ENCODE measurements at places on chromosomes 7 and 10.
A peak's percentile ranks its signal among the peaks of the same experiment; 100 is the strongest.

DNA sequence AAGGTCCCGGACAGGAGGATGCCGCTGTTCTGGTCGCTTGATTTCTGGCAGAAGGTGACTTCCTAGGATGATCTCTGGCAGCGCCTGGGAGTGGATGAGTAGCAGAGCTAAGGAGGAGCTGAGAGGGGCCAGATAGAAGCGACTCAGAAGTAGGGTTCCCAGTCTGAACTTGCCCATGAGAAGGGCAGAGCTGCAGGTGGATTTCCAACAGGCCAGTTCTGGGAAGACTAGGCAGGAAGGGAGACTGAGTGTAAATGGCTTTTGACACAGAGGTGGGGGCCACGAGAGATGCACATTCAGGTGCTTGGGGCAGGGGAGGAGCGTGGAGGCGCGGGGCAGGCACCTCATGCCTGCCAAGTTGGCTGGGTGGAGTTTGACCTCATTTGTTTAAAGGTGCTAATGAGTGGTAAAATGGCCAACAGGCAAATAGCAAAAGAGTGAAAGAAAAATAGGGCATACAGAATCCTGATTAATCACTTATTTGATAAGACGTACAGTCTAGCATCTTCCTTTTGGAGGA, 58.8 kb downstream of the SHH start:
- no peak for DNase-seq

- DNase-seq, result no peak
These were observed 65.6 kb downstream of the HBP1 start for GRCh38 chr7:107234436-107234835.

- DNase-seq, result peak; percentile 48
These were observed 124.8 kb downstream of the TSPAN12 start for GRCh38 chr7:120733143-120733542.

- no peak for DNase-seq
These were observed 201.4 kb downstream of the GFRA1 start for GRCh38 chr10:116071453-116072148.

GRCh38 chr10:89357096-89357495, 20.8 kb upstream of the IFIT1B start:
- no peak for DNase-seq

GRCh38 chr10:23512355-23513058, 73.6 kb downstream of the OTUD1 start:
- DNase-seq, result peak; percentile 50

- DNase-seq, result no peak
These were observed 261.0 kb upstream of the KLF6 start for GRCh38 chr10:4046030-4046429.

DNA sequence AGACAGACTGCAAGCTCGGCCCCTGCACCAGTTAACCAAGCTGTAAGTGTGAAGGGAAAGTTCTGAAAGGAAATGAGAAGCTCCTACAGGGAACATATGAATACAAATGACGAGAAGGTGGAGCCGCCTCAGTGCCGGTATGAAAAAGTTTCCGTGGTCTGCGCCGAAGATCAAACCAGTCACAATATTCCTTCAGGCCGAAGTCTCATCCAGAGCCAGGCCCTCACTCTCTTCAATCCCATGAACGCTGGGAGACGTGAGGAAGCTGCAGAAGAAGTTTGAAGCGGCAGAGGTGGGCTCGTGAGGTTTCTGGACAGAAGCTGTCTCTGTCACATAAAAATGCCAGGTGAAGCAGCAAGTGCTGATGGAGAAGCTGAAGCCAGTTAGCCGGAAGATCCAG, 71.9 kb downstream of the CFAP46 start:
- no peak for DNase-seq

DNA sequence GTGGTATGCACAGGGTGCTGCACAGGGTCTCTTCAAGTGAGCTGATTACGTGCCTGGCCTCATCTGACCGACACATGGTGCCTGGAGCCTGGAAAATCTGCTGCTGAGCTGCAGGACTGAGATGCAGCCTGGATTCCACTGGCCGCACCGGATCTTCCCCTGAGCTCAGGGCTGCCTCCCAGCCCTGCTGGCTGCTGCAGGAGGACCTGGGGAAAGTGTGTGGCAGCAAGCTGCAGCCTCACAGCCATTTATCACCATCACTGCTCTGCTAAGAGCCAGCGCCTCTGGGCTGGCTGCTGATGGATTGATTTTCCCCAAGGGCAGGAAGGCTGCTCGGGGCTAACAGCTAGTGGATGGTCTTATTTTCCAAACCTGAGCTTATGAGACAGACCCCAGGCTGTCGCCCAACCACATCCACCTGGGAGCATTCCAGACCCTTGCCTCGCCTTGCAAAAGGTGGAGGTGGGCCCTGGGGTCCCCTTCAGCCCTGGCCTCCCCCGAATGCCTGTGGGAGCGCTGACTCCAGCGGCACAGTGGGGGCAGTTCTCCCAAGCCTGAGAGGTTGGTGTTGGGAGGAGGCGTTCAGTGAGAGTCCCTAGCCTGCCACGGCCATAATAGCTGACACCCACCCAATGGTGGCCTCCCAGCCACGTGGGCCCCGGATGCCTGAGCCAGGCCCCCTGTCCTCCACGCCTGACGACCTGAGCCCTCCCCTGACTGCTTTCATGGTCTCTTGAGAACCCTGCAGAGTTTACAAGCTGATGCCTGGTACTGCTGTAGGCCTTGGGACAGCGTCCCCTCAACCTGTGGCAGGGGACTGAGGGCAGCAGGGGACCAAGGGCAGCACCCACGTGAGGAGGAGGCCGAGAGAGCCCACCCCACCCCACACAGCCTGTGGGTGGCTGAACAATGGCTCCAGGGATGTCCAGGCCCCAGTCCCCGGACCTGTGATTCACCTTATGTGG, 38.2 kb downstream of the STK32C start:
- no peak for DNase-seq

DNA sequence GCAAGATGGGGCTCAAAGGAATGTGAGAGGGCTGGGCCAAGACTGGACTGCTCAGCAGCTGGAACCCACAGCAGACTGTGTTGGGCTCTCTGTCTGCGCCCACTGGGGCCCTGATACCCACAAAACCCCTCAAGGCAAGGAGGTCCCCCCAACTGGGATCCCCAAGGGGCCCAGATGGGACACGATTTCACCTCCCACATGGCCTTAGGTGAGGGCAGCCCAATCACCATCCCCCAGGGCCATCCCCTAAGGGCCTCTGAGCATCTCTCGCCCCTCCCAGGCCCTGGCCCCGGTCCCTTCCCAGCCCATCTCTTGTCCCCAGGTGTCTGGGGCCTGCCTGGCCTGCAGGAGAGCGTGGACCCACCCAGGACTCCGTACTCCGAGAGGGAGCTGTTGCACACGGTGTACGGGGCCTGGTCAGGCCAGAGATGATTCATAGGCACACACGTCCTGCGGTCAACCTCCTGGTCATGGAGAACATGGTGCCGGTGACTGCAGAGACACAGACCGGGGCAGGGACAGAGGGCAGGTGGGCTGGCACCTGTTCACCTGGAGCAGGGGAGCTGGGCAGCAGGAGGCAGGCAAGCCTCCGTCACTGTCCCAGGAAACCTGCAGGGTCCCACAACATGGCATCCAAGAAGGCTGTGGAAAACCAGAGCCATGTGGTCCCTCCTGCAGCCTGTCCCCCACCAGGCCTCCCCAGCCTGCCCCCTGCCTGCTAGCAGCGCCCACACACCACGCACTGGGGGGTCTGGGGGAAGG, 21.6 kb downstream of the OGDHL start:
- no peak for DNase-seq

- no peak for DNase-seq
These were observed 4.0 kb downstream of the ITIH2 start for GRCh38 chr10:7707102-7707501.

DNA sequence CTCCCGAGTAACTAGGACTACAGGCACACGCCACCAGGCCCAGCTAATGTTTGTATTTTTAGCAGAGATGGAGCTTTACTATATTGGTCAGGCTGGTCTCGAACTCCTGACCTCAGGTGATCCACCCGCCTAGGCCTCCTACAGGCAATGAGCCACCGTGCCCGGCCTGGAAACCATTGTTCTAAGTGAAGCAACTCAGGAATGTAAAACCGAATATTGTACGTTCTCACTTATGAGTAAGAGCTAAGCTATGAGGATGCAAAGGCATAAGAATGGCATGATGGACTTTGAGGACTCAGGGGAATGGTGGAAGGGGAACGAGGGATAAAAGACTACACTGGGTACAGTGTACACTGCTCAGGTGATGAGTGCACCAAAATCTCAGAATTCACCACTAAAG, 235.1 kb upstream of the AUTS2 start:
- DNase-seq, result no peak

DNA sequence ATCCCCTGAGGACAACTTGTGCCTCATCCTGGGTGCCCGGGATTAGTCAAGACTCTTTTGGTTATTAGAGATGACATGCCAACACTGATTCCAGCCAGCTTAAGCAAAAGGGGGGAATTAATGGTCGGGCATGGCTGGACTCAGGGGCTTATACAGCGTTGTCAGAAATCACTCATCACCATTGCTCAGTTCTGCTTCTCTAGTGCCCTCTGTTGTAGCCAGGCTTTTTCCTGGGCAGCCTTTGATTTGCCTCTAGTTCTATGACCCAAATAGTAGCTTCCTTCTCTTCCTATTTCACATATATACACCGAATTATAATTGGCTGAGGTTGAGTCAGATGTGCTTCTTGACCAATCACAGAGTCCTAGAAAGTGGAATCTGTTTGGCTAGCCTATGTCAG, 192.0 kb upstream of the HABP2 start:
- DNase-seq, result no peak

- no peak for DNase-seq
These were observed 289.8 kb upstream of the IMMP2L start for GRCh38 chr7:111852081-111852480.

- no peak for DNase-seq
These were observed 175.4 kb upstream of the AKR1E2 start for GRCh38 chr10:4650582-4650981.

DNA sequence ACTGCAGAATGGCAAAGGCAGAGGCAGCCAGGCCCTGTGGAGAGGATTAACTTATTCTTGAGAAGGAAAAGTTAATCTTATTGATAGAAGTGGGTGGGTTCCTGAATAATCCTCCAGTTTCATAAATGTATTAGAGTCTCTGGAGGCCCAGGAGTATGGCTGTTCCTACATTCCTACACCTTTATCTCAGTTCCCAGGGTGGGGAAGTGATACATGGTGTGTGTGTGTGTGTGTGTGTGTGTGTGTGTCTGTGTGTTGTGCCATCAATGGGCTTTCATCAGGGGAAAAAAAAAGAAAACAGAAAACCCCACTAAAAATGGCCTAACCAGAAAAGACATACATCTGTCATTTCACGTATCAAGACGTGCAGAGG, 22.0 kb upstream of the GSDME start:
- DNase-seq, result no peak

- no peak for DNase-seq
These were observed 133.9 kb upstream of the FGFR2 start for GRCh38 chr10:121732172-121732571.

GRCh38 chr10:47400251-47400650, 16.2 kb upstream of the ZNF488 start:
- DNase-seq, result no peak

DNA sequence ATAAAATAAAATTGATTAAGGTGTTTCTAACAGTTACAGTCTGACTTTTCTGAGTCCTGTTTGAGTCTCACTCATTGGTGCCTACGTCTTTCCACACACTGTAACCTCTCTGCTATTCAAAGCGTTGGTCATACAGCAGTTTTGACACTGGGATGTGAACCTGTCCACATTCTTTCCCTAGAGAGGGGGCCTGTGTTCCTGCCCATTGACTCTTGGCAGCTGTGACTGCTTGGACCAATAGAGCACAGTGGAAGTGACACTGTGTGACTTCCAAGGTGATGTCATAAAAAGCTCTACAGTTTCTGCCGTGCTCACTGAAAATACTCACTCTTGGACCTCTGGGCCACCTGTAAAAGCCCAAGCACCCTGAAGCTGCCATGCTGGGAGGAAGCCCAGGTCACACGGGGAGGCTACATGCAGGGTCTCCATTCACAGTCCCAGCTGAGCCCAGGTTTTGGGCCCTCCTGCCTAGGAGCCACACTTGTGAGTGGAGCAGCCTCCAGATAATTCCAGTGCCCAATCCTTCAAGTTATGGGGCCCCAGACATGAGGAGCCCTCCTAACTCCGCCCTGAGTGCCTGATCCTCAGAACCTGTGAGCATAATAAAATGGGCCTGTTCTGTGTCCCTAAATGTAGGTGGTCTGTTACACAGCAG, 704 bp upstream of the ANTXRL start:
- no peak for DNase-seq

GRCh38 chr7:77335581-77335980, 80.6 kb downstream of the GSAP start:
- DNase-seq, result no peak

DNA sequence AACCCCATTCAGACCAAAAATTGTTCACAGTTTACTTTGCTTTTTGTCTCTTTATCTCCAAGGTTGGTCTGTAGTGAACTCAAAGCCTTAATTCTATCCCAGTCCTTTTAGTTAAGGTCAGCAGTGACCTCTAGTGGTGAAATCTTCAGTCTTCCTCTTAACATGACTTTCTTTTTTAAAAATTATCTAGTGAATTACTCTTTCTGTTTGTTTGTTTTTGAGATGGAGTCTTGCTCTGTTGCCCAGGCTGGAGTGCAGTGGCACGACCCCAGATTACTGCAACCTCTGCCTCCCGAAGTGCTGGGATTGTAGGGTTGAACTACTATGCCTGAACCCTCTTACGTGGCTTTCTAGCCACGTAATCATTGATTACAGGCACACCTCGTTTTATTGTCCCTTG, 25.0 kb downstream of the ZNF487 start:
- DNase-seq, result peak; percentile 61

- DNase-seq, result no peak
These were observed 4.2 kb downstream of the CTBP2 start for GRCh38 chr10:125156196-125156595.

- peak; percentile 83 for DNase-seq
These were observed 33.5 kb upstream of the ADAM12 start for GRCh38 chr10:126421756-126422256.

- DNase-seq, result no peak
These were observed 701.2 kb upstream of the SORCS1 start for GRCh38 chr10:107865691-107866090.

- peak; percentile 23 for DNase-seq
These were observed 210.9 kb downstream of the DGKB start for GRCh38 chr7:14691597-14692203.

GRCh38 chr10:29535778-29536453, 98.9 kb downstream of the SVIL start:
- DNase-seq, result no peak

GRCh38 chr10:89518876-89519842, 16.2 kb downstream of the SLC16A12 start:
- peak; percentile 32 for DNase-seq

GRCh38 chr10:90751107-90751997, 106.5 kb downstream of the HTR7 start:
- no peak for DNase-seq

Measured in HS-5 (cell line).